ENCODE measurements at places on chromosomes 6 and 20.

GRCh38 chr20:59231124-59231804 is 67.6 kb downstream of the ZNF831 start:
- no peak for DNase-seq

DNA sequence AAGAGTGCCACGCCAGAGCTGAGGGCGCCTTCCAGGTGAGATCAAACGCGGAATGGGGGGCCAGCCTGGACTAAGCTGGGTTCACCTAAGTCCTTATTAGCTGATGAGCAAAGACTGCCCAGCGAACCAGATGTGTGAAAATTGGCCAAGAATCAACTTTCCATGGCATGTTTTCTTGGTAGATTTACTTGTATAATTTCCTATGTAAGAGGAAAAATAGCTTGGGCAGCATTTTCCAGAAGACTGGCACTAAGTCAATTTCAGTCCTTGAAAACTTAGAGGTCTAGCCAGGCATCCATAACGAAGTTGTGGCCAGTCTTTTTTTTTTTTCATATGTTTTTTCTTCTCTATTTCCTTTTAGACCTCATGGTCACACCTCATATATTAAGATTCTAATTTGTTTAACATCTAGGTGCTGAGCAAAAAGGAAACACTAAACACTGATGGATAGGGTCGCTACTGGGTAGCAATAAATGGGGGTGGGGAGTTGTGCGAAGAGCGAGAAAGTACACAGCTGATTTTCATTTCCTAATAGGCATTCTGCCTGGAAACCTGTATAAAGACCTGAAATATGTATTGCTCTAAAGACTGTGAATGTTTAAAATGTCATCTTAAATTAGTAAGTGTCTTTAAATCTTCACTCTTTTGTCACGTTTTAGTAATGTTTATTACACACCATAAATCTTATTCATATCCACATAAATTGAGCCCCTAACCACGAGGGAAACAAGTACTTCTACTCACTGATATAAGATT is 188.8 kb downstream of the CD83 start:
- no peak for DNase-seq

- DNase-seq, result no peak
Observed at GRCh38 chr20:34999021-34999451, 43.4 kb downstream of the MYH7B start.

GRCh38 chr20:16637797-16638196 is 64.5 kb upstream of the KIF16B start:
- DNase-seq, result no peak

- no peak for DNase-seq
Observed at GRCh38 chr6:113642714-113643406, 214.3 kb upstream of the MARCKS start.

- DNase-seq, result no peak
Observed at GRCh38 chr6:163461696-163462095, 47.2 kb downstream of the QKI start.

DNA sequence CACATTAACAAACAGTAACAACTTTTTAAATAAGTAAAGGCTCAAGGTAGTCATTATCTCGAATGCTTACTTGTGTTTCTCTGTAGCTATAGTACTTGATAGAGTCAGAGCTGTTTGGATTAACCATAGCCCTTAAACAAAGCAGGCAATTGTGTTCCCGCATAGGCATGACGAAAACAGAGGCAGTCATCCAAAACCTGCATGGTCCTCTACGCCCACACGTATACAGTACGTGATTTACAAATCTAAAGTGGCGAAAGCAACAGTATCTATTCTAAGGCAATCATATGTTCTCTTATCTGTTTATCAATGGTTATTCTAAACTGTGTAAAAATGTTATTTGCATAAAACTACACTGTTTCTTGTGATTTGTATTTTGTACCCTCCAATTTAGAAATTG is 31.8 kb downstream of the HFE start:
- DNase-seq, result no peak

DNA sequence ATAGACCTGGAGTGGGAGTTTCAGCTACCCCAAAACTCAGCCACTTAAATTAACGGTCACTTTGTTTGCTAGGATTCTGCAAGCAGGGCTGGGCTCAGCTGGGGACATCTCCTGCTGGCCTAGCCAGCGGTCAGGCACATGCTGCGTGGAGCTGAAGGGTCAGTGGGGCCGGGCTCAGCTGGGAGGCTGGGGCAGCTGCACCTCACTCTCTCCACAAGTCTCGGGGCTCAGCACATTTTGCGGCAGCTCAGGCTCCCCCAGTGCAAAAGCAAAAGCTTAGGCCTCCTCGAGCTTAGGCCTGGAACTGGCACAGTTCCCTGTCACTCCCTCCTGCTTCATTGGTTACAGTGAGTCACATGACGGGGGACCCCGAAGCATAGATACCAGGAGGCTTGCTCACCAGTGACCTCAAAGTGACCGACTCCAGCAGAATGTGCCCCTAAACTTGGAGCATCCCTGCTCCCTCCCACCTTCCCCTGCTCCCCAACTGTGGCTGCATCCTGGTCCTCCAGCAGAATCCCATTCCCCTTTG is 80.6 kb upstream of the CST7 start:
- DNase-seq, result no peak

- no peak for DNase-seq
Observed at GRCh38 chr6:149080511-149080910, 237.0 kb upstream of the TAB2 start.

Measured in WERI-Rb-1 (cell line).